ENCODE measurements at places on chromosomes 3 and 15.
A peak's percentile ranks its signal among the peaks of the same experiment; 100 is the strongest.

GRCh38 chr15:68310178-68310803 is 32.7 kb downstream of the FEM1B start:
- no peak for DNase-seq

DNA sequence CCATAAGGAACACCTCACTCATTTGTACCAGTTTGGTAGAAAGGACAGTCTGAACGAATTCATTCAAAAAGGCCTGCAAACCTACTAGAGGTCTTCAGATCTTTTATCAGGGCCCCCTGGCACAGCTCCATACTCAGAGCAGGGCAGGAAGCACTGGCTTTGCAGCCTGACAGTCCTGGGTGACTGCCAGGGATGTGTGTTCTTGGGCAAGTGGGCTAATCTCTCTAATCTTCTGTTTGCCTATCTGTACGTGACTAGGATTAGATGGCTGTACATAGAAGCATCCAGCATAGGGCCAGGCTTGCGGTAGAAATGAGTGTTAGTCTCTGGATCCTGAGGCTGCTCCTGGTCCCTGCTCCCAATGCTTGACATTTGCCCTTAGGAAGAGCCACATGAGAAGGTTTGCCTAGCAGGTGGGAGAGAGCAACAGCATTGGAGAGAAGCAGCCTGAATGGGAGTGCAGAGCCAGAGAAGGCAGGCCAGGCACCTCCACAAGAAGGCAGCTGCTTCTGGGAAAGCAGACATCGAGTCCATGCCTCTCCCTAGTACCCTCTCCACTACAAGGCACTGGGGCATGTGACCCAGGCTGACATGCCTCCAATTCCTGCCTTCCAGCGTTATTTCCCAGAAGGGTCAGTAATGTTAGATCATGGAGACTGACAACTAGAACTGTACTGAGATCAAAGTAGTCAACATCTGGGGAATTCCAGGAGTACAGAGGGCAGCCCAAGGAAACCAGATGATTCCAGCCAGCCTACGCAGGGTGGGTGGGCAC is 1.0 kb upstream of the CXCR6 start:
- no peak for DNase-seq

- DNase-seq, result no peak
These were observed 16.4 kb upstream of the TNFAIP8L3 start for GRCh38 chr15:51111061-51111460.

DNA sequence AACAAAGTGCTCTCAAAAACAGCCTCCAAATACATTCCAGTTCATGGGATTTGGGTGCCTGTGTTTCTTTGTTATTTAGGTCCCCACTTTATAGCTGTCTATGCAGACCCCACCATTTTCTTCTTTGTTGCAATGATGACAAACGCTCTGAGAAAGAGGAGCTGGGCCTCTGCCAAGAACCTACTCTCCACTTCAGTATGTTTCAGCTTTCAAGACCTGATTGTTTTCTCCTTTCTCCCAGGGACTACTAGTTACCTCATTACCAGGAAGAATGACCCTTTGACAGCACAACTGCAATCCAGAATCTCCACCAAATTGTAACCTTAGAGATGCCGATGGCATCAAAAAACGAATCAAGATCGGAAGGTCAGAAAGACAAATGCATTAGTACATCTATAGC is 236.8 kb downstream of the MEIS2 start:
- DNase-seq, result no peak

DNA sequence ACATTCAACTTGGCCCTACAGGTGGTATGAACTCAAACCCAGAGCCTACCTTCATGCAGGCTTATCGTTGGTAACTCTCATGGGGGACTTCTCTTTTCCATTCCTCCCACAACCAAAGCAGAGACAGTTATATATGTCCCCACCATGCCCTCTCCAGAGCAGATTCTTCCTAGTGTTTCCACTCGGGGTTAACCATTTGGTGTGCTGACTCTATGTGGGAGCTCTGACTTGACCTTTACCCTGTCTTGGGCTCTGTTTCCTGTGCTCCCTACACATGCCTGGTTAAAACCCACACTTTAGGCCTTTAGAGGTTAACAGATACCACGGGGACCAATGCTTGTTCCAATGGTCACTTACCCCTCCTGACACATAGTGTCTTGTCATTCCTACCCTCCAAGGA is 80.7 kb downstream of the FSIP1 start:
- no peak for DNase-seq

DNA sequence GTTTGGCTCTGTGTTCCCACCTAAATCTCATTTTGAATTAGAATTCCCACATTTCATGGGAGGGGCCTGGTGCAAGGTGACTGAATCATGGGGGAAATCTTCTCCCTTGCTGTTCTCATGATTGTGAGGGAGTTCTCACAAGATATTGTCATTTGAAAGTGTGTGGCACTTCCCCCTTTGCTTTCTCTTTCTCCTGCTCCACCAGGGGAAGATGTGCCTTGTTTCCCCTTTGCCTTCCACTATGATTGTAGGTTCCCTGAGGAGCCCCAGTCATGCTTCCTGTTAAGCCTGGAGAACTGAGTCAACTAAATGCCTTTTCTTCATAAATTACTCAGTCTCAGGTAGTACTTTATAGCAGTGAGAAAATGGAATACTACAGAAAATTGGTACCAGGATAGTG is 157.2 kb upstream of the TPRG1 start:
- DNase-seq, result no peak

GRCh38 chr3:130378677-130379191 is 33.3 kb downstream of the COL6A5 start:
- DNase-seq, result no peak

DNA sequence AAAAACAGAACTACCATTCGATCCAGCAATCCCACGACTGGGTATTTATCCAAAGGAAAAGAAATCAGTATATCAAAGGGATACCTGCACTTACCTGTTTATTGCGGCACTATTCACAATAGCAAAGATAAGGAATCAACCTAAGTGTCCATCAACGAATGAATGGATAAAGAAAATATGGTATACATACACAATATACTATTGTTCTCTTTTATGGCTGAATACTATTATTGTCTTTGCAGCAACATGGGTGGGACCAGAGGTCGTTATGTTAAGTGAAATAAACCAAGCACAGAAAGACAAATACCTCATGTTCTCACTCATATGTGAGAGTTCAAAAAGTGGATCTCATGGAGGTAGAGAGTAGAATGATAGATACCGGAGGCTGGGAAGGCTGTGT is 118.3 kb upstream of the FAM3D start:
- DNase-seq, result no peak

DNA sequence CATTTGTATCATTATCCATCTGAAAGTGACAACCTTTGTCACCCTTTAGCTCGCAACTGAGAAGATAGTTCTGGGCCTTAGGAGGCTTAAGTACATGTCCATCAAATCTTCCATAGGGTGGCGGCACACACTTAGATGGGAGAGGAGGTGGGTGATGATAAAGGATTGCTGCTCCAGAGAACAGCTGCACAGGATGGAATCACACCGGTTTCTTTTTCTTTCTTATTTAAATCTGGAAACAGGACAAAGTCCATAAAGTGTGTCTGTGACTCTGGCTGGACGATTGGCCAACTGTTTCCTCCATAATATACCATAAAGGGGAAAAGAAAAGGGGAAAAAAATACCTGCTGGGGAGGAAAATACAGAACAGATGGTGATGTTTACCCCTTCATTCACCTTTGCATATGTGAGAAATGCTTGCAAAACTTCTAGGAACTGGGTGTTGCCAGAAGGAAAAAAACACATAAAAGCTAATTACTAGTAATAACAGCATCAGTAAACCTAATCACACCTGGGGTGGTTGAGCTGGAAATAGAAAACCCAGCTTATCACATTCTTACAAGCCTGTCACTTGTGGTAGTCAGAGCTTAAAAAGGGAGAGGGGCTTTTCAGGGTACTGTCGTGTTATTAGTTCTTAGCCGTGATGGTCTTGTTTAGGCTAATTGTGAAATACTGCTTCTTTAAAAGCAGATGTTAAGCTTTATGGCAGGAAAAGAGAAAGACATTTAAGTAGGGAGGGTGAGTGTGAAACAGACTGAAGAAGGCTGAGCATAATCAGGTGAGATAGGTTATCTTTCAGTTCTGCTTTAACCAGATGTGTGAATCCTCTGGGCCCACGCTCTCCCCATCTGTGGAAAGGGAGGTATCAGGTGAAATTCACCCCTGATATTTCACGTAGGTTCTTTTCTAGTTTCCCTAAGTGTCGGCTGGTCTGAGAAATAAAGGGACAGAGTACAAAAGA is 16.7 kb downstream of the C2CD4A start:
- no peak for DNase-seq

GRCh38 chr3:48215876-48216275 is 7.4 kb upstream of the CAMP start:
- peak; percentile 45 for DNase-seq

GRCh38 chr3:77147836-77148578 is 108.1 kb downstream of the ROBO2 start:
- DNase-seq, result no peak

DNA sequence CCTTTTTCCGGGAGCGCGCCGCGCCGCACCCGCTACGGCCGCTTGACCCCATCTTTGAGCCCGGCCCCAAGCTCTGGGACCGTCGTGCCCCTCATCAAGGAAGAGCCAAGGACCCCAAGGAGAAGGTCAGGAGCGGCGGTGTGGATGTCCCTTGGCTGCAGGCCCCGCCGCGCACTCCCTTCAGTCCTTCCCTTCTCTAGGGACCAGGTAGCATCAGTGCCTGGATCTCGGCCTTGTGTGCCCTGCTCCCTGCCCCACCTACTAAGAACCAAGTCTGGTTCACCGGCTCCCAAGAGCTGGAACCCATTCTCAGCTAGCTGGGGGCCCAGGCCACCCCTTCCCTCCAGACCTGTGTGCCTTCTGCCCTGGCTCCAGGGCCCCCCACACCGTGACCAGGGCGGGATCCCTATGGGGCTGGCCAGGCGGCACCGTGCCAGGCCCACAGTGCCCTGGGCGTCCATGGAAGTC is 69.3 kb upstream of the CGNL1 start:
- no peak for DNase-seq

GRCh38 chr15:92819278-92820235 is 80.6 kb upstream of the CHD2 start:
- no peak for DNase-seq

GRCh38 chr3:183949690-183950089 is 65.0 kb upstream of the PARL start:
- DNase-seq, result no peak

All from C1 segment of cervical spinal cord (tissue), 14 donors.